ENCODE measurements at places on chromosomes 16 and 17. TPM values are rescaled to one million over a fixed set of nuclear protein-coding genes. Genes with fewer than 3 reads are reported as not detected.

CDH15 gene
- 0.20 TPM for total RNA-seq

OTOP3 gene
- total RNA-seq: not detected

CLEC18A gene
- total RNA-seq: 0.86 TPM

PRR15L gene
- total RNA-seq: not detected

Measured in smooth muscle cell of the pulmonary artery (primary cell).